Activated T-cell treated with anti-CD3 and anti-CD28 coated beads, Interleukin-2, amount 50 U/mL, for 72 hours (primary cell): ENCODE measurements at places on chromosomes 13 and 19. TPM values are rescaled to one million over a fixed set of nuclear protein-coding genes. Genes with fewer than 3 reads are reported as not detected.

Gene CARM1
- total RNA-seq, result 85.0 TPM

Gene MEIOSIN
- 0.19 TPM for total RNA-seq

Gene ZNF780A
- total RNA-seq, result 13.8 TPM

Gene ZNF180
- 10.5 TPM for total RNA-seq

Gene RHPN2
- 0.95 TPM for total RNA-seq

Gene ZNF600
- total RNA-seq, result 20.9 TPM

Gene EBPL
- total RNA-seq, result 41.5 TPM

Gene PRTN3
- total RNA-seq, result not detected

Gene POU2F2
- 56.0 TPM for total RNA-seq

Gene TLE2
- total RNA-seq, result 12.4 TPM

Gene MAST1
- total RNA-seq, result 6.0 TPM

Gene GAPDHS
- not detected for total RNA-seq

Gene SGCG
- total RNA-seq, result not detected

Gene PROZ
- total RNA-seq, result not detected

Gene C13orf42
- not detected for total RNA-seq

Gene ZNF486
- total RNA-seq, result 17.3 TPM

Gene CGB8
- total RNA-seq, result not detected

Gene KCNJ14
- total RNA-seq, result 3.2 TPM

Gene COL5A3
- total RNA-seq, result 5.0 TPM

Gene FAM83E
- total RNA-seq, result 7.5 TPM

Gene NKG7
- 190 TPM for total RNA-seq

Gene ZNF578
- total RNA-seq, result 0.93 TPM

Gene CHAF1A
- total RNA-seq, result 79.7 TPM

Gene CCL25
- 0.60 TPM for total RNA-seq

Gene PNMA8B
- total RNA-seq, result 0.05 TPM

Gene CYSLTR2
- total RNA-seq, result 4.0 TPM

Gene CTXN1
- total RNA-seq, result 0.63 TPM

Gene ZNF132
- total RNA-seq, result 2.6 TPM

Gene PLEKHG2
- total RNA-seq, result 92.1 TPM

Gene SPIB
- 2.1 TPM for total RNA-seq

Gene CGB1
- not detected for total RNA-seq

Gene ARRDC2
- total RNA-seq, result 41.4 TPM

Gene CPT1C
- total RNA-seq, result 1.9 TPM

Gene GPC6
- not detected for total RNA-seq

Gene TEX29
- 1.5 TPM for total RNA-seq

Gene CYP4F2
- total RNA-seq, result not detected

Gene SLC25A30
- 19.8 TPM for total RNA-seq

Gene THSD1
- 0.35 TPM for total RNA-seq

Gene HCST
- total RNA-seq, result 71.9 TPM

Gene PLIN3
- total RNA-seq, result 44.6 TPM

Gene PTPRH
- not detected for total RNA-seq

Gene STOML3
- not detected for total RNA-seq

Gene ODAD3
- 0.16 TPM for total RNA-seq

Gene HS6ST3
- not detected for total RNA-seq

Gene CBARP
- total RNA-seq, result 0.38 TPM

Gene CCDC194
- total RNA-seq, result 2.8 TPM

Gene ZNF329
- 8.0 TPM for total RNA-seq

Gene CEACAM3
- not detected for total RNA-seq

Gene LRRC8E
- not detected for total RNA-seq

Gene TMEM190
- not detected for total RNA-seq

Gene PNMA8C
- not detected for total RNA-seq

Gene ZFP14
- total RNA-seq, result 2.7 TPM
